ENCODE measurements at places on chromosomes 6 and 20.

GRCh38 chr20:672963-673602, 2.5 kb downstream of the SCRT2 start:
- DNase-seq: no peak

DNA sequence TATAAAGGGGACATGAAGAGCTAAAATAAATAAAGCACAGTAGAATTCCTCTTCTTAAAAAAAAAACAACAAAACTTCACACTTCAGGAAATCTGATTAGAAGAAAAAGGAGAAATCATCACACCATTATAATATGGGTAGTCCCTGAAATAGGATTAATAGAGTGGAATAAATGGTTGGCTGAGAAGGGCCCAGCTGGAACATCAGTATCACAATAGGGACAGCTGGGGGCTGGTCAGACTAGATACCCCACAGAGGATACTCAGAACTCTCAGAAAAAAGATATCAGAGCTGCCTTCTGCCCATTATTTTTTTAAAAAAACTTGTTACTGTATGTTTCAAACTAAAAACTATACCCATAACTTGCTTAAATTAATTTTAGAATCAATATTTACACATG, 75.2 kb downstream of the DST start:
- DNase-seq: no peak

DNA sequence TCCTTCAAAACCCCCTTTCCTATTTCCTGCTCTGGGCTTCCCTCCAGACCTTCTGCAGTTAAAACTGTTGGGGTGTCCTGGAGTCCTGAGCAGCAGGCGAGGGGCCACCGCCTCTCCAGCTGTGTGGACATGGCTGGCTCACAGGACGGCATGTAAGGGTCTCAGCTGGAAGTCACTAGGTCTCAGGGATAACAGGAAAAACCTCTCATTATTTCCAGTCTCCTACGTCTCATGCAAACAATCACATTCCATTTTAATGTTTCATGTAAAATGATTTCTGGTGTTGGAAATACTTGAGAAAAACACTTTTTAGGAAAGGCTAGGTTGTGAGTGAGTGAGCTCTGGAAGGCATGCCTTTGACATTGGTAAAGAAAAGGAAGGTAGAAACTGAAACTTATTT, 158.7 kb downstream of the SCML4 start:
- DNase-seq: no peak

DNA sequence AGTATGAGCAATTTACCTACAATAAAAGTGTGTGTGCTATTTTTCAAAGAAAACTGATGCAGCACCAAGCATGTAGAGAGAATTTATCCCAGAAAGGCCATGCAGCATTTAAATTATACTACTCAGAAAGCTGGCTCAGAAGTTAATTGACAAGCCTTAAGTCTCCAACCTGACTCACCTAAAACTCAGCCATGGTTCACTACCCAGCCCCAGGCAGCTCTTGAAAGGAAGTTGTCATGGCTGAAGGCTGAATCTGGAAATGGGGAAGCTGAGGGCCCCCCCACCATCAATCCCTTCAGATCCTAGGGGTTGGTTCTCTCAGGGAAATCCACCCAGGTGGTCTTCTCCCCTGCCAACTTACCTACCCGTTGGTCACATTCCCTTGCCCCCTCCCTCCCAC, 19.7 kb downstream of the PPIL6 start:
- no peak for DNase-seq

DNA sequence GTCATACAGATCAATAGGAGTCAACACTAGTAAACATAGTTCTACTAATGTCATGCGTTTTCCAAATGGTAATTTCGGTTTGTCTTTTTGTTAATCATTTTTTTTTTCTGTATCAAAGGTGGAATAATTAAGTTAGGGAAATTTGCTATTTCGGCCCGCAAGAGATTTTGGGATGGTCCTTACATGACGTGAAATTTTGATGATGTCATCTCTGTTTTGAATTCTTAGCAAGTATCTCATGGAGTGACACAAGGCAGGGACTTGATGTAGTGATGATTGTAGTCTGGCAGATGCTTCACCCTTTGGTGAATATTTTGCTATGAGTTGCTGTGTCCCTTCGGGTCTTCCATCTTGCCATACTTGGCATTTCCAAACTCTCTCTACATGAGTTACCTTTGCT, 608.0 kb downstream of the BCKDHB start:
- DNase-seq: no peak

DNA sequence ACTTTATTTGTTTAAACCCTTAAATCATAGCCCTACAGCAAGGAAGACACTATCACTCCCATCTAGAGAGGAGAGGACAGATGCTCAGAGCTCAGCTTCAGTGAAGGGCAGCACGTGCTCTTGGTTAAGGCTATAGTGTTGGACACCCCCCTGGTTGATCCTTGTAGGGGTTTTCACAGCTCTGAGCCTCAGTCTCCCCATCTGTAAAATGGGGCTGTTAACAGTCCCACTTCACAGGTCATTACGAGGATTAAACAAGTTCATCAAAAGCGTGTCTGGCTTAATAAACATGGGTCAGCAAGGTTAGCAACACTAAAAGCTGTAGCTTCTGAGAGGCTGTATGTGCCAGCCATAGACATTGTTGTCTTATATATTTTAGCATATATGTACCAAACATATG, 82.4 kb downstream of the NFATC2 start:
- no peak for DNase-seq

- DNase-seq: no peak
These were observed 12.4 kb upstream of the GDAP1L1 start for GRCh38 chr20:44234566-44235317.

DNA sequence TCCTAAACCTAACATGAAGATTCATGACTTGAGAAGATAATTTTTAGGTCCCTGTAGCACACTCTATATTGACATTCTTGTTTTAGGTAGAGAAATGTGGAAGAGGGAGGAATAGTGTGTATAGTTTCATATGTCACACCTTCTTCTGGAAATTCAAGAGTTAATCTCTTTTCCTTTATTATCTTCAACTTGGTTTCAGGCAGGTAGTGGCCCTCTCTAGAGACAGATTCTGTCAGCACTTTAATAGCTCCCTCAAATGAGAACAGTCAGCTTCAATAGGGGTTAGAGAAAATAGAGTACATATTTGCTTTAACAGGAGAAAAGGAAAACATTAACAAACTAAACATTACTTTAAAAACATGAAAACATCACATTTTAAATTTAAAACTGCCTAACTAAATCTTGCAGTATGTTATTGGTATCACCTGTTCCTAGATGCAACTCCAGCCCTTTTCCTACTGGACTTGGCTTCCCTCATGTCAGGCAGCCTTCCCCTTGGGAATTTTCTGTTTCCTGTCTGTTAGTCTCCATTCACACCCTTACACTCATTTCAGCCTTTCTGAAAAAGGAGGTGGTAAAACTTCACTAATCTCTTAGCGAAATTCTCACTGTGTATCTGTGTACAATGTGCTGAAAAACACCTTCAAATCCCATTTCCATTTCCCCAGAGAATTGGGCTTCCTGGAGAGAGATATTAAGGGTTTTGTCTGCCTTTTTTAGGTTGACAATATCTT, 192.3 kb upstream of the RNF217 start:
- DNase-seq: no peak

- no peak for DNase-seq
These were observed 46.1 kb downstream of the MBOAT1 start for GRCh38 chr6:20166210-20166609.

DNA sequence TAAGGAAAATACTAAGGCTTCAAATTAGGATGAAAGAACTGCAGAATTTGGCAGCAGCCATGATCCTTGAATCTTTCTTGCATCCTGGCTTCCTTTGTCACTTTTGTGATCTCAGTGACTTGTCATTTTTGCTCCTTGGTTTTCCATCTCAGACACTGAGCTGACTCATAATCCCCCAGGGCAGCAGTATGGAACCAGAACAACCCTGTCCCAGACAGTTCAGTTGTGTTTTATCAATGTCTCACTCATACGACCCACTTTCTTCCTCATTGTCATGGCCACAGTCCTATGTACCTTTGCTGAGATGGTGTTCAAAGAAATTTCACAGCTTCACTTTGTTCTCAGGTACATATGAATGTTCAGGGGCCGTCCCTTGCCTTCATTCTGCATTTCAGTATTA, 488.5 kb upstream of the BTBD3 start:
- DNase-seq: no peak

DNA sequence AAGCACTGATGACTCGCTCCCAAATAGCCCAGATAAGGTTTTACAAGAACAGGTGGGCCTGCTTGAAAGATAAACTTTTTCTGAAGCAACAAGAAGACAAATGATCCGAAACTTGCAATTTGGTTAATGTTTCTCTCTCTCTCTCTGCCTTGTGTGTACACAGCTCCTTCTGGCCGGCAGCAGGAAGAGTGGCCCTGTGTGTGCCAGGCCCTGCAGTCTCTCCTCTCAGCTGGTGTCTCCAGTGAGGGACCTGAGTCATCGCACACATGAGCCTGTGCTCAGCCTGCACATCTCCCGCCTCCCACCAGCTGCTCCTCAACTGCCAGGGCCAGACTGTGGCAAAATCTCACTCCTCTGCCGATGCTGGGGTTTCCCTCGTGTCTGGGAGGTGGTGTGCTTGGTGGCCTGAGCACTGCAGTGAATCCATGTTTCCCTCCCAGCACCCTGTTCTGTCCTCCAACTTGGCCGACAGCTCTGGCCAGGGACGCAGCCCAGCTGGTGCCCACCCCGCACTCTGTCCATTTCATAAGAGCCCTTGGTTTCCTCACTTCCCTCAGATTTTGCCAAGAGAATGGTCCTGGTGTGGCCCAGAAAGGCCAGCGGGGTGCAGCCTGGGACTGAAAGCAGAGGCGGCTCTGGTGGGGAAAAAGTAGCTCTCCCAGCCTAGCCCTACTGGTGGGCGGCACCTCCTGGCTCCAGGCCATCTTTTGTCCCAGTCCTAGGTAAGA, 49.4 kb downstream of the ERMARD start:
- DNase-seq: no peak

DNA sequence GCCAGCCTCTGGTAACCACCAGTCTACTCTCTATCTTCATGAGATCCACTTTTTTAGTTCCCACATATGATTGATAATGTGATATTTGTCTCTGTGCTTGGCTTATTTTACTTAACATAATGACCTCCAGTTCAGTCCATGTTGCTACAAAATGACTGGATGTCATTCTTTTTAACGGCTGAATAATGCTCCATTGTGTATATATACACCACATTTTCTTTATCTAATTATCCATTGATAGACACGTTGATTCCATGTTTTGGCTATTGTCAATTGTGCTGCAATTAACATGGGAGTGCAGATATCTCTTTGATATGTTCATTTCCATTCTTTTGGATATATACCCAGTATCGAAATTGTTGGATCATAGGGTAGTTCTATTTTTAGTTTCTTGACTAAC, 89.3 kb downstream of the ATRN start:
- no peak for DNase-seq

DNA sequence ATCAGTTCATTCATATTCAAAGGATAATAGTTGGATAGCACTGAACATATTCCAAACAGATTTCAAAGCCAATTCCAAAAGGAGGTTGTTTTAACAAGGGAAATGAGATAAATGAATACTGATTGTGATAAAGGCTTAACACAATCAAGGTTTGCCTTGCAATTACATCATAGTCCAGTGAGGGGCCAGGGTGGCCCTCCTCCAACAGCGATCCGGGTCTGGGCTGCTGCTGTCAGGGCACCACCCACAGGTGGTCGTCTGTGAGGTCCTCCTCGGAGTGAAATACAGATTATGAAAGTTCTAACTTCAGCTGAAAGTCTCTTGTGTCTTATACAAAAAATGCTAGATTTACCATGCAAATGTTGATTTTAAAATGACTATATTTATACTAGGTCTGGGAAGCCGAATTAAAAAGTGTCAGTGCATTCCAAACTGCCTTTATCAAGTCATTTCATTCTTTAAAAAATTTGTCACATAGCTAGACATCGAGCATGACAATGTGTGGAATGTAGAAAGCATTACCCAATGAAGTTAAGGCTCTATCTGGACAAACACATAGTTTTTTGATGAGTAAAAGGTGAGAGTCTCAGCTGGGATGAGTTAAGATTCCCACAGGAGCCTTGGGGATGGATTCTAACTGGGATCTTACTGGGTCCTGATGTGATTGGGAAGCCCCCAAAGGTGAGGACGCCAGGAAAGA, 65.9 kb upstream of the SLC22A23 start:
- no peak for DNase-seq

GRCh38 chr6:158514176-158514575, 45.7 kb upstream of the TMEM181 start:
- no peak for DNase-seq

GRCh38 chr6:3887150-3887700, 38.1 kb downstream of the FAM50B start:
- DNase-seq: no peak

DNA sequence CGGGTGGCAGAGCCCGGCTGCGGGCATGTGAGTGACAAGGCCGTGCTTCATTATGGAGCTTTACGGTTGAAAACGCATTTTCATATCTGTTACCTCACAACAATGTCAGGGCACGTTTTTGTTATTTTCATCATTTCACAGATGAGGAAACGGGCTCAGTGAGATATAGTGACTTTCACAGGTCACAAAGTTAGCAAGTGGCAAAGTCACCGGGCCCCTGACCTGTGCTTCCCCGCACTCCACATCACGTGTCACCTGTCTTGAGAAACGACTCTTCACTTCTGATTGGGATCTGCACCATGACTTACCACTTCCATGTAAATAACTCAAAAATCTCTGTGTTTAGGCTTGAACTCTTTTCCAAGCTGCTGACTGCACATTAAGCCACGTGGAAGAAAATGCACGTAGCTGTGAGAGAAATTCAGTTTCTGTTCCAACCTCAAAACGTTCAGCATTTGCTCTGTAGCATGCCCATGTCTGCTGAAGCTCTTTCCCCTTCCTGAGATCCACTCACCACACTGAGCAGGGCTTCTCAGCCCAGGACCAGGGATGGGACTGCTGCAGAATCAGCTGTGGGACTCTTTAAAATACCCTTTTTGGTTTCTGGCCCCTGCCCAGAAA, 107.2 kb downstream of the ARMC2 start:
- no peak for DNase-seq

GRCh38 chr20:54093423-54094267, 23.3 kb upstream of the BCAS1 start:
- no peak for DNase-seq

DNA sequence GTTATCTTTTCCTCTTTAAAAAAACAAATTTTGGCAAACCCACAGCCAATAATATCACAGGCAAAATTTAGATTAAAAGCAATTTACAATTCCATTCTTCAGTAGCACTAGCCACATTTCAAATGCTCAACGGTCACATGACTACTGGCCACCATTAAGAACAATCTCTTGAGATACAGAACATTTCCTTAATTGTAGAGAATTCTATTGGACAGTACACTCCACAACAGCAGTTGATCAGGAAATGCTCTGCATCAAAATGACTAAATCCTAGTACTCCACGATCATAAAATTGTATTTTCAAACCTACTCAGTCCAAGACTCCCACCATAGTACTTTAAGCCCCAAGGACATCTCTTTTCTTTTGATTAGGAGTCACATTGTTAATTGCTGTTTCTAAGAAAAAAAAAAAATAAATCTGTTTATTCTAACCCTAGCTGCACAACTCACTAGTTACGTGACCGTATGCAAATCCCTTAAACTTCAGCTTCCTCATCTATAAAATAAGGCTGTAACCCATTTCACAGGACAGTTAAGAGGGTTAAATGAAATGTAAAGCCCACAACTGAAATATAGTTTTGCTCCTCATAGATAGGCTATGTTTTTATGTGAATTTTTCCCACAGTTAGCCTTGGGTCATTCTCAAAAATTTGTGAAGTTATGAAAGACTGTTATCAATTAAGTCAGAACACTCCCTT, 9.8 kb downstream of the C6orf62 start:
- no peak for DNase-seq

- DNase-seq: no peak
These were observed 11.4 kb downstream of the TAGAP start for GRCh38 chr6:159033160-159034049.

- DNase-seq: no peak
These were observed 3.2 kb upstream of the ID4 start for GRCh38 chr6:19833947-19834346.
